ENCODE measurements at places on chromosomes 2 and 18. TPM values are rescaled to one million over a fixed set of nuclear protein-coding genes. Genes with fewer than 3 reads are reported as not detected.

DNA sequence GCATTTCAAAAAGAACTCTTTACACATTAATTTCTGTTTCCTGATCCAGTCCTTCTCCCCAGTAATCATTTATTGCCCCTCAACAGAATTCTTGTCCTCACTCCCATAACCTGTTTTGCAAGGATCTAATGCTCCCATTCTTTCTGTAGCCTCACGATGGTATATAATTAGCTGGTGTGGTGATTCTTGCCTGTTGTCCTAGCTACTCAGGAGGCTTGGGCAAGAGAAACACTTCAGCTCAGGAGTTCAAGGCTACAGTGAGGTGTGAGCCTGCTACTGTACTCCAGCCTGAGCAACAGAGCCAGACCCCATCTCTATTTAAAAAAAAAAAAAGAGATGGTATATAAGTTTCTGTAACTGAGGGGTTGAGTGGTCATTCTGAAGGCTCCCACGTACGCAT lies 7.7 kb upstream of the TRAPPC8 start:
- no peak for DNase-seq

GRCh38 chr2:23590241-23590869 lies 205.4 kb downstream of the KLHL29 start:
- DNase-seq = no peak

DNA sequence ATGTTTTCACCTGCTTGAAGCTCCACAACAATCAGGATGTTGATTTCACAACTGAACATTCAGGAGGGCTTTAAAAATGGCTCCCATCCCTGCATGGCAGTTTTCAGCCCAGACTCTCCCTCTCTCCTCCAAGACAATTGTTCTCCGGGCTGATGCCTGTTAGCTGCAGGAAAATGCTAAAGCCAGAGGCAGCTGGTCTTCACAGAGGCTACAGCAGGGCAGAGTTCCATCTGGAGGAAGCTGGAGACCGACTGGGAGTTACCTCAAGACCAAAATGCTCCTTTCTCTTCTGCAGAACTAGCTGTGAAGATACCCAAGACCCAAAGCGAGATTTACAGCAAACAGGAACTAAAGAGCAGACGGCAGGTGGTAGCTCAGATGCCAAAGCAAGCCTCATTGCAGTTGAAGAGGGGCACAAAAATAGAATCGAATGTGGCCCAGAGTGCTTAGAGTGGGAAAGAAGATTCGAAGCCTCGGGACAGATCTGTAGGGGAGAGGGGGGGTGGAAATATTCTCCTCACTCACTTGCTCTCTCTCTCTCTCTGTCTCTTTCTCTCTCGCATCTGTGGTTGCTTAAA lies 423.6 kb downstream of the ZNF521 start:
- no peak for DNase-seq

GRCh38 chr2:233989221-233989858 lies 61.2 kb upstream of the SPP2 start:
- no peak for DNase-seq

DNA sequence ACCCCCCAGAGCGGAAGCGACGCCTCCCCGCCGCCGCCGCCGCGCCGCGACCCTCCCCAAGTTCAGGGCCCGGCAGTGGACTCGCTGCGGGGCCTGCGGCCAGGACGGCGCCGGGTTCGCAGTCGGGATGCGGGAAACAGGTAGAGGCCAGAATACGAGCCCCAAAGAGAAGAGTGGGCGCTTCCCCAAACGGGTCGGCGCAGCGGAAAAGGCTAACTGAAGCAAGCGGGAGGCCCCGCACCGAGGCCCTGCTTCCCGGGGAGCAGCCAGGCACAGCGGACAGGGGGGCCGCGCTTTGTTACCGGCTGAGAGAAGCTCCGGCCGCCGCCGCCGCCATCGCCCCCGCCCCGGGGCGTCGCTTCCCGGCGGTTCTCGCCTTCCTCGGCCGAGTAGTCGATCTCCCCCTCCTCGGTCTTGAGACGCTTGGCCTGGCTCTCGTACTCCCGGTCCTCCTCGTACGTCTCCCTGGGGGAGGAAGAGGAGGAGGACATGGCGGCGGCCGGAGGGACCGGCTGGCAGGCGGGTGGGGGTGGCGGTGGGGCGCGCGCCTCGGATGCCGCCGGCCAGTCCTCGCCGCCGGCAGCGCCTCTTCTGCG lies 494 bp downstream of the HNRNPLL start:
- DNase-seq = peak; percentile 62

GRCh38 chr2:141048951-141049350 lies 1081.9 kb downstream of the LRP1B start:
- DNase-seq = no peak

DNA sequence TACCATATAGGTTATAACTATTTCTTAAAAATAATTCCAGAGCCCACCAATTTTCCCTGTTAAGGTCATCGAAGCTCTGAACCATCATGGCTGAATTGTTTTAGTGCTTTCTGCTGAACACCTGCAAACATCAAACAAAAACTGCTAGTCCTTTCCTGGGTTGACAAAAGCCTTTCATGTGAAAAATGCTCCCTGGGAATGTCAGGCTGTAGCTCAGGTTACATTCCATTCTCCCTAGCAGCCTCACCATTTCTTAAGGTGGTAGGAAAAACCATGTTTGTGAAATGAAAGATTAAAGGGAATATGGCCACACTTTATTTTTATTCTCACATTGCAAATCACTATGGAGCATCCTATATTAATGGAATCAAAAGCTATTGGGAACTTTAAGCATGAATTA lies 5.7 kb downstream of the TCF4 start:
- no peak for DNase-seq

DNA sequence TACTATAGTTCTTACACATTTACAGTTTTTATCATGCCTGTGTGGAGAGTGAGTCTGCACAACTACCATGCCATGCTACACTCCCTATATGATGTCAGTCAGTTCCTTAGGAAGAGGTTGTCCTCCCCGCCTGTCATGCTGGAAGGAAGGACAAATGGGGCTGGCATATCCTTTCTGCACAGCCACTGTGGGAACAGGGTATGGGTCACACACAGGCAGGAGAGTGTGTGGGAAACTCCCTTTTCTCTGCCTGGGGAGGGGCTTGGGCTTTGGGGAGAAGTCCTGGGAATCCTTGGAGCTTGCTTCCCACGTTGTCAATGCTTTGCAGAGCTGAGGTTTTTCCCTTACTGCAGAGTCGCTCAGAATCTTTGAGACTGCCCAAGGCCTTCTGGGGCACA lies 232.1 kb downstream of the PRKCE start:
- no peak for DNase-seq

GRCh38 chr2:112251271-112251670 lies 3.6 kb downstream of the ZC3H8 start:
- DNase-seq = no peak

DNA sequence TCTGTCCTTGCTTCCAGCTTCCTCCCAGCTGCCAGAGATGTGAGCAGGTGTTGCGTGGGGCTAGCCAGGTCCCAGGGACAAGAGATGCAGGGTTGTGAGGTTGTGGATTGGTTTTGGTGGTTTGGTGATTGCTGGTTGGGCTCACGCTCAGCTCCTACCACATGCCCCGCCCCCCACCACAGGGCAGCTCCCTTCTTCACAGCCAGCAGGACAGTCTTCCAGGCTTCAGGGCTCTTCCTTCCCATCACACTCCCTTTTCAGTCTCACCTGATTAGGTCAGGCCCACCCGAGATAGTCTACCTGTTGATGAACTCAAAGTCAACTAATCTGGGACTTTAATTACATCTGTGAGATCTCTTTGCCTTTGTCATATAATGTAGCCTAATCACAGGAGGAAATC lies 52.0 kb upstream of the GLI2 start:
- no peak for DNase-seq

DNA sequence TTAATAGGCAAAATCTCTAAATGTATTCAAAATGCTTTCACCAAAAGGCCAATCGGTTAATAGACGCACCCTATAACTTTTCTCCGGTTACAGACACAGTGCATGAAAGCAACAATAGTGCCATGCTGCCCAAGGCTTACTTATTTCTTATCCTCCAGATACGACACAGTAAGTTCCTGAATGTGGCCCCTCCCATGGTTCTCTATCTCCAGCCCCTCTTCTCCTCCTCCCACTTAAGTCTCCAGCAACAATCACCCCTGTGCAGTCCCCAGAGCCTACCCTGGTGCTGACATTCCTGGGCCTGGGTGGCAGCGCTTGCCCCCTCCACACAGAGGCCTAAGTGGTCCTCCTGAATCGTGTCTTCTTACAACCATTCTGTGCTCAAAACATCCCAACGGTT lies 3.6 kb downstream of the KIDINS220 start:
- no peak for DNase-seq

DNA sequence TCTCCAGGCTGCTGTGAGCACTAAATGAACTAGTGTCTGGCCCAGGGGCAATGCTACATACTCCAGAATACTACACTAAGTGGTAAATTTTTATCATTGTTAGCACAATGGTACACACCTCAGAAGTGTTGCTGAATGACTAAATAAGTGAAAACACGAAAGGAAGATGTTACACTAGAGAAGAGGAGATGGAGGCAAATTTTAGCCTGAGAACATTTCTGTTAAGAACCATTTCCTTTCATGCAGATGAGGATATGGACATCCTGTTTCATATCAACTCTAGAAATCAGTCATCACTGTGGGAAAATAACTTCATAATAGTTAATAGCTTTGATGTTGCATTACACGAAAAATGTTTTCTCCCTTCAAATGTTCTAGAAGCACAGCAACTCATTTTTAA lies 117.6 kb upstream of the STK17B start:
- no peak for DNase-seq

DNA sequence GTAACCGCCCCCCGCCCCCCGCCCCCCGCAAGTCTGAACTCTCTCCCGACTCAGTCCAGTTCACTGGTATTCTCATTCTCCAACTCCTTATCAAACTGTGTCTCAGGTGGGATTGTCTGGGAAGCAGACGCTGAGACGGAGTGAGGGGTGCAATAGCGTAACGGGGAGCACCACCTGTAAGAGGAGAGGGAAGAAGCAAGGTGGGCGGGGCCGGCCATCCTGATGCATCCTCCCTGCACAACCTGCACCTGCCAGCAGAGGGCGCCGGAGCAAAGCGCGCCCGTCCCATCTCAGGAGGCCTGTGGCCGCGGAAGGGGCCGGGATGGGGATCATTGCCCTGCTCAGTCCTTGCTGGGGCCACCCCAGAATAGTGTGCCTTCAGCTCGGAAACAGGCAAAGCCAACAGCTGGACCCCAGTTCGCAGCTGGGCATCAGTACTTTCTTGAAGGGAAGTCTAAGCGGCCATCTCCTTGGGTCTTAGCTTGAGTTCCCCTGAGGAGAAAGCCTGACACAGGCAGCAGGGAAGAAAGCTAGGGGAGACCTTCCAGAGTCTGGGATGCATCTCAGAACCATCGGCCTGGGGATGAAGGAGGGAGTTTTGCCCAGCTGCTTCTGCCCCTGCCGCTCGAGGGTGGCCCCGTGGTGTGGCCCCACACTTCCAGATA lies 208.0 kb downstream of the TFCP2L1 start:
- DNase-seq = peak; percentile 86

- no peak for DNase-seq
Observed at GRCh38 chr2:2671826-2672225, 340.8 kb upstream of the MYT1L start.

- DNase-seq = no peak
Observed at GRCh38 chr2:20221555-20221973, 3.4 kb downstream of the SDC1 start.

The WNT6 gene
- not detected for total RNA-seq

The TUBB8B gene
- total RNA-seq = not detected

The LIMS4 gene
- 0.62 TPM for total RNA-seq

The SIGLEC15 gene
- not detected for total RNA-seq

The CRYGD gene
- total RNA-seq = not detected

The BMP10 gene
- total RNA-seq = not detected

The CRYBA2 gene
- not detected for total RNA-seq

The LPIN2 gene
- total RNA-seq = 113 TPM

The ARHGAP28 gene
- not detected for total RNA-seq

The RGPD8 gene
- 7.4 TPM for total RNA-seq

The LRRTM1 gene
- total RNA-seq = not detected

The MAP3K20 gene
- 12.0 TPM for total RNA-seq

The CYP1B1 gene
- total RNA-seq = 40.4 TPM

Measured in activated naive CD4-positive, alpha-beta T cell treated with anti-CD3 and anti-CD28 coated beads, Interleukin-2, amount 50 U/mL, for 72 hours (primary cell).